ENCODE measurements at places on chromosomes 6 and 20.

DNA sequence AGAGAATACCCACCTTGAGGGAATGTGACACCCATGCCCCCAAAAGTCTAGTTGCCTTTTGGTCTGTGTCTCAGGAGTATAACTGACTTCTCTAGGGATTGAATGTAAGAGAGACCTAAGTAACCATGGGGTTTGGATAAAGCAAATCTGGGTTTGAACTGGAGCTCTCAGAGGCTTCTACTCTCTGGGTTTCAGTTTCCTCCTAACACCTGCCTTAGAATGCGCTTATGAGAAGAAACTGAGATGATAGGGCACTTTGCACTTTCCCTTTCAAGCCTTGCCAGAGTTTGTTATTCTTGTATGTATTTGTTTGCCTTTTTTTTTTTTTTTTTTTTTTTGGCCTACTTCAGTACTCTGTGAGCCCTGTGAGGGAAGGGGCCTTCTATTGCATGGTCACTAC is 19.4 kb downstream of the SDHAF4 start:
- DNase-seq, result no peak

DNA sequence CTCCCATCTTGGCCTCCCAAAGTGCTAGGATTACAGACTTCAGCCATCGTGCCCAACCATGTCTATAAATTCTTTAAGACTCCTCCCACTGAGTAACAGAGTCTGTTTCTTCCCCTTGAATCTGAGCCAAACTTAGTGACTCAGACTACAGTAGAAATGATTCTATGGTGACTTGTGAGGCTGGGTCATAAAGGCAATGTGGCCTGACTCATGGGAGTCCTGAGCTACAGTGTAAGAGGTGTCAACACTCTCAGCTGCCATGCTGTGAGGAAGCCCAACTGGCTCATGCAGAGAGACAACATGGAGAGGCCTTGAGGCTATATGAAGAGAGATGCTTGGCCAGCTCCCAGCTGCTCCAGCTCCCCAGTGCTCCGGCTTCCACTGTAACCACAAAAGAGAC is 5.2 kb upstream of the NRSN2 start:
- DNase-seq, result no peak

DNA sequence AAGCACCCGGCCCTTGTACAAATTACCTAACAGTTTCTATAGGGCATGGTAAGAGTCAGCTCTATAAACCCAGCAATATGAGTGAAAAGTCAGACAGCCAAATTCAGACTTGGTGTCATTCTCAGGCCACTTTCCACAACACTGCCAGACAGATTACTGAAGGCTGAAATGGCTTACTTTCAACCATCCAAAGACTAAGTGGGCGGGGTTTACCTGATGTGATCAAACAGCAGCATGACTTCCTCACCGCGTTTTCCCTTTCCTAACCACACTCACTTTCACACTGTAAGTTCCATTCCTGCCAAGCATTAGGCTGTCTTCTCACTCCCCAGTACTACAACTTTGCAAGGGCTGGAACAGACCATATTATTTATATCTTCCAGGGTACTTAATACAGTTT is 85.9 kb downstream of the SMLR1 start:
- peak; percentile 31 for DNase-seq

- DNase-seq, result peak; percentile 79
Measured at GRCh38 chr20:56676001-56676400, 46.9 kb downstream of the TFAP2C start.

- DNase-seq, result no peak
Measured at GRCh38 chr20:50491168-50491567, 19.0 kb upstream of the PTPN1 start.

DNA sequence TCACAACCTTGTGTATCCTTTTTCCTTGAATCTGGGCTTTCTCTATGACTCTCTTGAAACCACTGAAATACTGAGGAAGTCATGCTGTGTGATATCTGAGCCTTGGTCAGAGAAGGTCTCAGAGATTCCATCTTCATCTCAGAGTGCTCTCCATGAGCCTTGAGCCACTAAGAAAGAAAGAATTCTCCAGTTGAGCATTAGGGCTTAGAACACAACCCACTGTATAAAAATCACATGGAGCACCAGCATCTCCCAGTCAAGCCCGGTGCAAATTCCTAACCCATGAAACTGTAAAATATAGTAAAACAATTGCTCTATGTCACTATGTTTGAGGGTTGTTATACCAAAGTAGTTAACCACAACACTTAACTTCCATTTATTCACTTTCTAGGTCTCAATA is 181.4 kb downstream of the MOXD1 start:
- no peak for DNase-seq

DNA sequence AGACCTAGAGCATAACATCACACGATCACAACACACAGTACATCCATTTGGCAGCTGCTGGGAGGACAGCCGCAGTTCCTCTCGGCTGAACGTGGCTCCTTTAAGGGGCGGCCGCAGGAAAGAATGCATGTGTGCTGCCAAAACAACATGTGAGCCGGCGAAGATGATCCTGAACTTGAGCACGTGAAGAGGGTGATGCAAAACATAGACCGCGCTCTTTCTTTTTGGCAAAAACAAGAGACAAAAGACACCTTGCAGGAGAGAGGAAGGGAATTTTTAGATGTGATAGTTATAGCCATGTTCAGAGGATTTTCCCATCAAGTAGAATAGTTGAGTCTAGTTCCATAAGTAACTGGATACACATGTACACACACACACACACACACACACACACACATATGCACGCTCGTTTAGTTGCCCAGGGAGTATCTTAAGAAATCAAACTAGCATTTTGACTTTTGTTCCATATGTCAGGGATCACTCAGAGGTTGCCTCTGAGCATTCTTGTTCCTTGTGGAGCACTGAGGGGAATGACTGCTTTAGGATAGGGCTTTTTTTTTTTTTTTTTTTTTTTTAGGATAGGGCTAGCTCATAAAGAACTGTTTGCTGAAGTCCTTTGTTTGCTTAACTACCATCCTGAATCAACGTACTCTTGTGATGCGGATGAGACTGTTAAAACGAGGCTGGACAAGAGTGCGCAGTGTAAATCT is 21.7 kb upstream of the RANBP9 start:
- no peak for DNase-seq

GRCh38 chr6:85482206-85482904 is 32.5 kb downstream of the NT5E start:
- DNase-seq, result no peak

DNA sequence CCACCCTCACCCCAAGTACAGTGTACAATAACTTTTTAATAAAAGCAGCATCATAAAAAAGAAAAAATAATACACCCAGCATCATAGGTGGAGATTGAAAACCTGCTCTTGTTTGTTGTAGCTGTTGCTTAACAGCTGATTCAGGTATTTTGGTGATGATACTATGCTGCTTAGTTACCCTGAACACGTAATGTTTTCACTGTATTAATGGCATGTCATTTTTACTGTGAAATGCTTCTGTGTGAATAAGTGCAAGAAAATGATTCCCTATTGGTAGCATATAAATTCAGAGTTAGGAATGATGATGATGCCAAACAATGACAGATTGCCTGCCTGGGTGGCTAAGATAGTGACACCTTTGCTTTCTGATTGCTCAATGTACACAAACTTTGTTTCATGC is 405.7 kb downstream of the HDGFL1 start:
- no peak for DNase-seq

- peak; percentile 31 for DNase-seq
Measured at GRCh38 chr20:17570347-17571152, 675 bp downstream of the DSTN start.

DNA sequence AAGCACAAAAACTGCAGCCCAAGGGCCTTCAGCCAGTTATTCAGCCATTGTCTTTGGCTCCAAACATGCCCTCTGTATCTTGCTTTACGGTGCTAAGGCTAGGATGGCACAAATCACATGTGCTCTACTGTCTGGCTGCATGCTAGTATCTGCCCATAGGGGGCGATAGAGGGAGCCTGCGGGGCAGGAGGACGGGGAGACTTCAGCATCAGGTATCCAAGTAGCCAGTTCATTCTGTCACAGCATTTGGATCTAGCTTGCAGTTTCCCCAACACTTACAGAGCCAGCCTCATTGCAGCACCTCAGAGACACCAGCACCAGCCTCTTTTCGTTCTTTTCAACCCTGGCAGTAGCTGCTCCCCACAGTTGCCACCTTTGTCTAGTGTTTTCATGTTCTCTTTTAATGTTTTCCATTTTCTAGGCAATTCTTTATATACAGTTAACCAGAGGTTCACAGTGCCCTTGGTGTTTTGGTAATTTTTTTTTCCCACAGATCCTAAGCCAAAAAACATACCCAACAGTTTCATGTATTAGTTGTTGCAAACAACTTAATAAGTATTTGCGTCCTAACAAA is 705.9 kb downstream of the PTPRT start:
- peak; percentile 47 for DNase-seq

DNA sequence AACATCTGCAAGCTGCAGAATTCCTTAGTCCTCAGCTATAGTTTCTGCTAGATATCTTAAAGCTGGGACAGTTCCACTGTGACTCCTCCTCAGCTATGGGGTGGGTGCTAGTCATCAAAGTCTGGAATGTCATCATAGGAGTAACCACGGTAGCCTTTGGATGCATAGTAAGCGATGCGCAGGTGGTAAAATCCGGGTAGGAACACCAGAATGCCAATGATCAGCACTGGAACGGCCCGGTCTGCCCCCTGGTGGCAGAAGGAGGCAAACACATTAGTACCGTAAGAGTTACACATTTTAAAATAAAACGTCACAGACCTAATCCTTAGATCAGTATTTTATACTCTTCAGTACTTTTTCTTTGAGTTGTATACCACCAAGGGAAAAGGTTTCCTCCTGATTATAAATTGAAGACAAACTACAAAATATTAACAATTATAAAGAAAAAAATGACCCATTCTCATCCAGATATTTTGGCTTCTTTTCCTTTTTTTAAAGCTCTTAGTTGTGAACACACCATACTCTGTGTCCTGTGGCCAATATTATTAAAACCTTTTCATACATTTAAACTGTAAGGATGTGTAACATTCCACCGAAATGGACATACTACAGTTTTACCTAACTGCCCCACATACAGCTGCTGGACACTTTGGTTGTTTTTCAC is 18.9 kb downstream of the PCNA start:
- DNase-seq, result peak; percentile 72

DNA sequence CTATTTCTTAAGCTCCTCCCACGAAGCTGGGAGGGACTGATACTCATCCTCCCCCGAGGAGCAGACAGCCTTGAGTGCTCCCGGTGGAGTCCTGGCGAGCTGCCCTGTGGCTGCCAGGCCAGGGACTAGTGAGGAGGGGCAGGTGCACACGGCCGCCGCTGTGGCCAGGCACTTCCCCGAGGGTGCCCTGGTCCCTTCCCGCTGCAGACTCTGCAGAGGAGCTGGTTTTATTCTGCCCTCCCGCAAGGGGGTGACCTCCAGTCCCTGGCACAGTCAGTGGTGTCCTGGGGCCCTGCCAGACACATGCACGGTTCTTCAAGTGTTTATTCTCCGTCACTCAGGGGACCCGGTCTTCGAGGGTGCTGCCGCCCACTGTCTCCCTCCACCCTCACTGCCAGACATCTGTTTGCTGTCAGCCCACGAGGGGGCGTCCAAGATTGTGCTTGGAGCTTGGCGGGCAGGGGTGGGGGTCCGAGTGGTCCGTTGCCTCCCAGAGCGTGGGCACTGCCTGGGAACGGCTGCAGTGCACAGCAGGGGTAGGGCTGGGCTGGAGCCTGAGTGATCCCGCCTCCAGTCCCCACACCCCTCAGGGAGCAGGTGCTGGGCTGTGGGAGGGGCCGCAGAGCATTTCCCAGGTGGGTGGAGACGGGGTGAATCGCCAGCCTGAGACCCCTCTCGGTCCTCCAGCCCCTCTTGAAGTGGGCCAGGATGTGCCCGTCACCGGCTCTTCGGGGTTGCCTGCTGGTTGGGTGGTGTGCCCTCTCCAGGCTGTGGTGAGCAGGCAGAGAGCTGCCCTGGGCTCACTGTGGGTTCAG is 3.1 kb upstream of the CABLES2 start:
- peak; percentile 47 for DNase-seq

GRCh38 chr6:39617026-39617425 is 108.2 kb downstream of the KIF6 start:
- no peak for DNase-seq

DNA sequence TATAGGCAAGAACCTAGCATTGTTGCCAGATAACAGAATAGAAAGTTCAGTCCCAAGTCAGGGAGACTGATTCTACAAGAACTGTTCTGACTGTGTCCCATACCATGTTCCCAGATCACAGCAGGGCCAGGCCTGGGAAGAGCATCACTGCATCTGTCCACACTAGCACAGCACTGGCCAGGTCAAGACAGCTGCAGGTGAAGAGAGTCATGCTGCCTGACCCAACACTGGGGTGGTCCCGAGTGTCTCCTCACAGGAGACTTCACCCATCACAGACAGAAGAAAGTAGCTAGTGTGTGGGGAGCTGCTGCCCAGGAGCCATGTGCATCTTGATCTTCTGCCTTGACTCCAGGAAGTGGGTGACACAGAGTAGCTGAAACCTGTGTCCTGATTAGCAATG is 1.3 kb upstream of the CST9L start:
- no peak for DNase-seq

GRCh38 chr6:105799056-105799455 is 287.1 kb upstream of the PRDM1 start:
- no peak for DNase-seq

- DNase-seq, result no peak
Measured at GRCh38 chr6:21886542-21887151, 293.1 kb downstream of the SOX4 start.

- no peak for DNase-seq
Measured at GRCh38 chr6:27332692-27333641, 20.9 kb upstream of the POM121L2 start.

- DNase-seq, result no peak
Measured at GRCh38 chr20:38353316-38353715, 7.0 kb downstream of the LBP start.

DNA sequence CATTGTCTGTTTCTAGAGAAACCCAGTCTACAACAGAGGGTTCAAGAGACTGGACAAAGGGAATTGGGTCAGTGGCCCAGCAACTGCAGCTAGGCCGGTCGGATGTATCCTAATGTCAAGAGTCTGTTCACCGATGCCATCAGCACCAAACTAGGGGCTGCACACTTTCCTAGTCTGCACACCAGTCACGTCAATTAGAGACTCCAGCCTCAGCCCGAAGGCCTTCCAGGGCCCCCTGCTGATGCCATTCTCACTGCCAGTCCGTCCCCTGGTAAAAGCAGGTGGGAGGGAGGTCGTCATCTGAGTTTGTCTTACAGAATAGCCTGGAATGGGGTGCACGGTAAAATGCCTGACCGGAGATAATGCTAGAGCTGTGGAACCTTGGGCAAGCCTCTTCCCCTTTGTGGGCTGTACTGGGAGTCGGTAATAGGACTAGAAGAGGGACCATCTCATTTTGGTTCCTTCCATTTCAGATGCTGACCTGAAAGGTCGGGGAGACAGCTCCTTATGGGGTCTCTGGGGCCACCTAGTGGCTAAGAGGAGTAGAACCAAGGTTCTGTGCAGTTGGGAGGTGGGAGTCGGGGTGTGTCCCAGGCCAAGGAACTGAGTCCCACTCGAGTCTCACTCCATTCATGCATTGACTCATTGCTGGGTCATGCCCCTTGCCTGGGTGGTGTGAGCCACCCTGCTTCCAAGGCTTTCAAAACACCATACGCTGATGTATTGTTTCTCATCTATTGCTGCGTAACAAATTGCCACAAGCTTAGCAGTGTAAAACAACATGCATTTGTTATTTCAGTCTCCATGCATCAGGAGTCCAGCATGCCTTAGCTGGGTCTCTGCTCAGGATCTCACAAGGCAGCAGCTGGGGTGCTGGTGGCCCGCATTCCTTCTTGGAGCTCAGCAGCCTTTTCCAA is 5.1 kb downstream of the SOX12 start:
- DNase-seq, result peak; percentile 77

- DNase-seq, result no peak
Measured at GRCh38 chr20:31341470-31341869, 26.9 kb upstream of the DEFB118 start.

All from DND-41 (cell line).